ENCODE measurements at places on chromosomes 3 and 15.

- DNase-seq, result no peak
Observed at GRCh38 chr3:31203960-31204795, 309.7 kb upstream of the GADL1 start.

- no peak for DNase-seq
Observed at GRCh38 chr3:18295171-18295920, 129.8 kb downstream of the SATB1 start.

GRCh38 chr15:51619331-51620035 is 3.1 kb downstream of the DMXL2 start:
- no peak for DNase-seq

- DNase-seq, result no peak
Observed at GRCh38 chr15:77002436-77002835, 7.5 kb downstream of the PSTPIP1 start.

GRCh38 chr15:62067448-62068044 is 769 bp downstream of the C2CD4A start:
- no peak for DNase-seq

DNA sequence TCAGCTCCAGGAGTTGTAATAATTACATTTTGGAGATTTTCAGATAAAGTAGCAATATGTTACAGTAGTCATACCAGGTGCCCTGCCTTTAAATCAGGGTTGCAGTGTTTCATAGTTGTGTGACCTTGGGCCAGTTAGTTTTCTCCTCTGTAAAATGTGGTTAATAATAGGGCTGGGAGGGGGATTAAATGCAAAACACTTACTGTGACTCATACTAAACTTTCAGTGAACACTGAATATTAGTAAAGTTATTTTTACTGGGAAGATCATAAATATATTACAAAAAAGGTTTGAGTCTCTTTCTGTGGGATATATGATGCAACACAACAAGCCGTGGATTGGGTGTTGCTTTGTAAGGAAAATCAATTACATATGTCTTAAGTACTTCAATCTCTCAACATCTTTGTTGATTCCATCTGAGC is 1.1 kb upstream of the EBLN2 start:
- DNase-seq, result no peak

DNA sequence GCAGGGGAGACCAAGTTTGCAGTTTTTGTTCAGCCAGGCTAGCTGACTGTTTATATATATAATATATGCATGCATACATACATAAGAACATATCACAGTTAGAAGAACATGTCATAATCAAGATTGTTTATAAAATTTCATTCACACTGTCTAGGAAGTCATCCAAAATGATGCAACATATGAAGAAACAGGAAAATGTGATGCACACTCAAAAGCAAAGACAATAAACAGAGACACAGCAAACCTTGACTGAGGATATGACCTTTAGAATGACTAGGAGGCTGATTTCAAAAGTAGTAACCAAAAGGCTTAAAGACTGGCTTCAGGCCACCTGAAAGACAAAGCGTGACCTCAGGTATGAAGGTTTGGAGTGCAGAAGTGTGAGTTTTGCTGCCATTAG is 166.2 kb upstream of the NDN start:
- DNase-seq, result no peak

GRCh38 chr15:68586274-68586961 is 7.6 kb downstream of the CORO2B start:
- DNase-seq, result no peak

- DNase-seq, result no peak
Observed at GRCh38 chr3:170090601-170090981, 52.8 kb downstream of the GPR160 start.

DNA sequence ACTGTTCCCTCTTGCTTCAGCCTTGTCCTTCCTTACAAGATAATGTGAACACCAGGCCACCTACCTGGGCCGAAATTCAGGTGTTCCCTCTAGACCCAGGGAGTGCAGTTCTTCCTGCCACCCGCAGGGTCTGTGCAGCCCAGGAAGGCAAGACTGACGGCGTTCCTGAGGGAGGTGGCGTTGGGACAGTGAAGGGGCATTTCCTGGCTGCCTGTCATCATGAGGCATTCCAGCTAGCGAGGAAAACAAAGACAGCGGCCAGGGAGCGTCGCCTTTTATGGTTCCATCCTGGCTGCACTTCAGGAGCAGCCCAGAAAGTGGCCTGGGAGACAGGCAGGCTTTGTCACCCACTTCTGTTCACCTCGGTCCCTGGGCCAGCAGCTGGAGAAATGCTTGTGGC is 84.8 kb upstream of the WNT5A start:
- DNase-seq, result no peak

DNA sequence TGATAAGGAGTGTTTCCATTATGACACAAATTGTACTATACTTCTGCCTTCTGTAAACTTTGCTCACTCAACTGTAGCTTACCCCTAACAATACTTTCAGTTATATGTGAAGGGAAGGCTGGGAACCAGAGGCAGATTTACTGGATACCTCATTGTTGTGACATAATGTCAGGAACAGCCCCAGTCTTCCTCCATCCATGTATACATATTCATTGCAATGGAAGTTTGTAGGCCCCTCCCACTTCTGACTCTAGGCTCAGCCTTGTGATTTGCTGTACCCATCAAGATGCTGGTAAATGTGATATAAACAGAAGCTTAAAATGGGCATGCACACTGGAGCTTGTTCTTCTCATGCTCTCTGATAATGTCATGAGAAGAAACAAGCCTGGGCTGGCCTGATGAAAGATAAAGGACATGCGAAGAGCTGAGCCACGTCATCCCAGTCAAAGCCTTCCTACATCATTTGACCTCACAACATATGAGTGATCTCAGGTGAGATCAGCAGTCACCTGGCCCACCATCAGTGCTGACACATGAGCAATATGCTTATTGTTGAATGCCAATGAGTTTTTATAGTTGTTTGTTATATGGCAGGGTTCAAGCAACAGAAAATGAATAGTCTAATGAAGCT is 267.8 kb downstream of the GAP43 start:
- DNase-seq, result no peak

- no peak for DNase-seq
Observed at GRCh38 chr3:195896361-195897080, 11.8 kb downstream of the TNK2 start.

DNA sequence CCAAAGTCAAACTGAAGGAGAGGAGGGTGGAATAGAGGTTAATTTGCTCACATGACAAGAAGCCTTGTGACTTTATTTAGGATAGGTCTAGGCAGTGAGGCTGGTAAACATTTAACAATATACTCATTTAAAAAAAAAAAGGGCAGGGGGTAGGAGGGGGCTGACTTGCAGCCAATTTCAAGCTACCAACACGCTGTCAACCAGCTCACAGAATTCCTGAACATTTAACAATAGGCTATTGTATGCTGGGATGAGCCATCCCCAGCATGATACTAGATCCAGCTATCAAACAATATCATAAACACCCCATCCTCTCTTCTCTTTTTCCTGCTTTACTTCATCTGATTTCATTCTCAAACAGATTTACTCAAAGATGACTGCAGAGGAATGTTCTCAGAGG is 1096.3 kb upstream of the CFAP20DC start:
- no peak for DNase-seq

DNA sequence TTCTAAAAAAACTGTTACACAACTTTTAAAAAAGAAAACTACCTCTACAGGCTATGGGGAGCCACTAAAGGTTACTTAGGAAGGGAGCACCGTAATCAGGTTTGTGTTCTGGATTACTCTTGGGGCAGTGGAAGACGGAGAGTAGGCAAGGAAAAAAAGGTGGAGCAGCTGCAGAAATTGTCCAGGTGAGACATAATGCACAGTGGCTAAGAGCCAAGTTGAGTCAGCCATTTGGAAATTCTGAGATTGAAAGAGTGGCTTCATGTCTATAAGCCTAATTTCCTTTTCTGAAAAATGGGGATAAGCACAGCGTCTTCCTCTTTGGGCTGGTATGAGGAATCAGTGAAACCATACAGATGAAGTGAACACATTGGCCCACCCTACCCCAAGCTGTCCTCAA is 195.2 kb downstream of the CADPS start:
- no peak for DNase-seq

GRCh38 chr3:187722206-187722612 is 19.9 kb upstream of the RTP2 start:
- no peak for DNase-seq

DNA sequence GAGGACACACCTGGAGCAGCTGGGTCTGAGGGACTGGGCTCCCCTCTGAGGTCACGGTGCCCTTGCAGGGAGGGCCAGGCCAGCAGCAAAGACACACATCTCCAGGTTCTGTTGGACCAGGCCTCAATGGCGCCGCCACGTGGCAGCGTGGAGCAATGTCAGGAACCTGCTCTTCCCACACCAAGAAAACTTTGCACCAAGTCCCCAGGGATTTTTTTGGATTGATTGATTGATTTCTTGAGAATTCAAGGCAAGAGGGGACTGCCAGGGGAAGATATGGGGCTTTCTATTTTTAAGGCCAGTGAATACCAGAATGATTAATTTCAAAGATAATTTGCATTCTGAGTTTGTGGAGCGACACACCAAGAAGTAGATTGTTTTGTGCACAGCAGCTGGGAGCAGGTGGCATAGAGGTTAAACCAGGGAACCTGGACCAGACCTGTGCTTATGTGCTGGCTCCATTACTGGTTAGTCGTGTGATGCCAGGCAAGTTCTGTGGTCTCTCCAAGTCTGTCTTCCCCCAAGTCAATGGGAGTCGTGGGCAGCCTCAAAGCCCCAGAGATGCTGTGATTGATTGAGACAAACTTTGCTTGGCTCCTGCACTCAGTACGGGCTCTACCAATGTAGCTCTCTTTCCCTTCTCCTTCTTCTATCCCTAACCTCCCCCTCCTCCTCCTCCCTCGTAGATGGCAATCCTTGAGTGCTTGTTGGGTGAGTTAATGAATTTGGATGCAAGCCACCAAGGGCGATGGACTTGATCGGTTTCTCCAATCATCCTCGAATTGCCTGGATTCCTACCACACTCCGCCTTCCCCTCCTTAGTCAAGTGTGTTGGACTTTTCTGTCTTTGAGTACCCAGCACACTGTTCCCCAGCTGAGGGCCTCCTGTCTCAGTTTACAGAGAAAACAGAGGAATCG is 96.2 kb upstream of the TRPM1 start:
- peak; percentile 68 for DNase-seq

DNA sequence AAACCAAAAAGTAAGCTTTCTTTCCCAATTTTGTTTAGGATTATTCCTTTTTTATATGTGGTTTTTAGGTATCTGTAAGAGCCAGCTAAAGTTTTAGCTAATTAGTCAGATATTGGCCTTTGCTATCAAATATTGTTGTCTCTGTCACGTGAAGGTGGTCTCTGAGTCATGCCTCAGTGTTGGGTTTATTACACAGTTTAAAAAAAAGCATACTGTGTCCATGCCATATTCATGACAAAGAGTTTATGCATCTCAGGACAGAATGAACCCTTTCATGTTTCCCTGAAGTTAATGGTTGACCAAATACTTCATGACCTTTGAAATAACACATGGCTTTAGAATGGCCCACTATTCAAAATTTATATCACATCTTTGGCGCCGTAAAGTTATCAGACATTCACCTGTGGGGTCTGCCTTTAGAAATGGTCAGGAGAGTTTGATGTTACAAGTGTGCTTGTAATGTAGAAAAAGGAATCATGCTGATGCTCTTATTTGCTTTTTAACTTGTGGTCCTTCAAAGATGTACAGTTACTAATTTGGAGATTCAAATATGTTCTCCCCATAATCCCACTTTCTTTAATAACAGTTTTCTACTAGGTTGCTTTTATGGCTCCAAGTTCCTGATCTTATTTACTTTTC is 101.5 kb downstream of the MYRIP start:
- no peak for DNase-seq

DNA sequence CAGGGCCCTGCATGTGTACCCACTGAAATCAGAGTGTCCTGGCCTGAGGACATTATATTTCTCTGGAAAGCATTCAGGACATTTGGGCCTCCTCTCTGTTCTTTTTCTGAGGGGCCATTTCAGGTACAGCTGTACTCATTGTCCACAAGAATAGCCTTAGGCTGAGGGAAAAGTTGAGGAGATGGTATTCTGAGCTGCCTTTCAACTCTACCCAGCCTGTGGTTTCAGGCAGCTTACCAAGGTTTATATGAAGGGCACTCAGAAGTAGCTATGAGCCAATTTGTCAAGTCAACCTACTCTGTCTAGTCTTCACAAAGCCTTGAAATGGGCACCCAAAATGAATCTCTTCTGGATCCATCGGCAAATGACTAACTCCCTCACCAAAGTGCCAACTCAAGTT is 9.4 kb downstream of the ATP13A4 start:
- DNase-seq, result no peak

DNA sequence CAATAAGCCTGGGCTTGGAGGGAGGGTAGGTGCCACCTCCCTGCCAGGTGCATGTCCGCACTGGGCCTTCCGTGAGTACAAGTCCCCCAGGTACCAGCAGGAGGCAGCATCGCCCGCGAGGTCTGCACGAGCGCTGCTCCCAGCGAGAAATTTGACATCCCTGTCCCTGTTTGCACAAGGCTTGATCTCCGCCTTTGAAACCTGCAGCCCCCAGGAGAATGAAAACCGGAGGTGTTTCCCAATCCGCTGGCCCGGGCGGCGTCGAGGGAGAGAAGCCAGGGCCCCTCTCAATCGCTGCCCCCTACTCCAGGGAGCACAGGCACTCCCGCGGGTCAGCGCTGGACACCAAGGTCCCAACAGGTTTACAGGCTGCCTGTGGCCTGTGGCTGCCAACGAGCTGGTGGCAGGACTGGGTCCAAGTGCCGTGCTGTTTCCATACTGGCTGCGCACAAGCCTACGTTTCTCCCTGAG is 961 bp downstream of the HAPLN3 start:
- DNase-seq, result peak; percentile 94

GRCh38 chr3:23219552-23219951 is 16.4 kb downstream of the UBE2E2 start:
- no peak for DNase-seq

- DNase-seq, result no peak
Observed at GRCh38 chr15:75214293-75215096, 12.8 kb downstream of the C15orf39 start.

DNA sequence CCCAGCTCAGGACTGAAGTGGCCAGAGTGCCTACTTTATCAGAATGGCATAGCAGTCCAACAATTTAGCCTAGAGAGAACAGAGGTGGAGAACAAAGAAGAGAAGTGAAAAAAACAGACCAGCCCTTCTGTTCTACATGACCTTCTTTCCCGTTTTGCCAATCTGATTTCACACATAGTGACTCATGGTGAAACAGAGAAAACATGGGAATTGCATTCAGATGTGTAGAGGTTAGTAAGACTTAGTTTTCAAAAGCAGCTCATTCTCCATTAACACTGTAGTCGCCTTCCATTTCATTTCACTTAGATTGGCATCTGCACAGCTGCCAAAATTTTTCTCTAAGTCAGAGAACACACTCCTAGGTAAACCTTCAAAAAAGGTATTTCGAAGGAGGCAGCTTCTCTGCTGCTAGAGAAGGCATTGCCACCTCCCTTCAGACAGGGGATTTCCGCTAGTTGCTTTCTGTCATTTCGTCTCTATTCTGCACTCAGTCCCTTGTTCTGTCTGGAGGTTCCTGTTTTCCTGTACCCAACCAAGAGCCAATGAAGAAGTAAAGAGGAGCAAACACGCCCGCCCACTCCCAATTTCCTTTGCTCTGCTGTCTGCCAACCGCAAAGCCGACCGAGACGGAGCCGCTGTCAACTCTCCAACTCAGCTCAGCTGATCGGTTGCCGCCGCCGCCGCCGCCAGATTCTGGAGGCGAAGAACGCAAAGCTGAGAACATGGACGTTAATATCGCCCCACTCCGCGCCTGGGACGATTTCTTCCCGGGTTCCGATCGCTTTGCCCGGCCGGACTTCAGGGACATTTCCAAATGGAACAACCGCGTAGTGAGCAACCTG is at the start of gene ARL6IP5:
Gene ARL6IP5 (plus strand): TSS at position 612 of the 842 bp plus-strand sequence. CDS start 111 bp downstream, at position 723.
- DNase-seq, result peak; percentile 97
